ENCODE measurements at places on chromosomes 1 and 21. TPM values are rescaled to one million over a fixed set of nuclear protein-coding genes. Genes with fewer than 3 reads are reported as not detected.

DNA sequence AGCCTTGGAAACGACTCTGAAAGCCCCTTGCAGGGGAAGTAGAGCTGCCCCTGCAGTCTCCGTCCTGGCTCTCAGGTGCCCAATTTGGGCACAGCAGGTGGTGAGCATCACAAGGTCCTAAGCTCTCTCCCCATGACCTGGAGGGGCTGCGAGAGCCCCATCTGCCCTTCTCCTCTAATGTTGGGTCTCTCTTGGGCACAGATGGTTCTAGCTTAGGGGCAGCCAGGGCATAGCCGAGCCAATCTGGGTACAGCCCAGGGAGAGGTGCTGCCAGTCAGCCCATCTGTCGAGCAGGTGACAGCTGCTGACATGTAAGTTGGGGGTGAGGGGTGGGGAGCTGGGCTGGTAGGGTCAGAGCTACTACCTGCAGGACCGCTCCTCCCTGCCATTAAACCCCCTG is 50.7 kb downstream of the SYT2 start:
- no peak for DNase-seq

FRRS1 gene
- 1.5 TPM for total RNA-seq

DNA sequence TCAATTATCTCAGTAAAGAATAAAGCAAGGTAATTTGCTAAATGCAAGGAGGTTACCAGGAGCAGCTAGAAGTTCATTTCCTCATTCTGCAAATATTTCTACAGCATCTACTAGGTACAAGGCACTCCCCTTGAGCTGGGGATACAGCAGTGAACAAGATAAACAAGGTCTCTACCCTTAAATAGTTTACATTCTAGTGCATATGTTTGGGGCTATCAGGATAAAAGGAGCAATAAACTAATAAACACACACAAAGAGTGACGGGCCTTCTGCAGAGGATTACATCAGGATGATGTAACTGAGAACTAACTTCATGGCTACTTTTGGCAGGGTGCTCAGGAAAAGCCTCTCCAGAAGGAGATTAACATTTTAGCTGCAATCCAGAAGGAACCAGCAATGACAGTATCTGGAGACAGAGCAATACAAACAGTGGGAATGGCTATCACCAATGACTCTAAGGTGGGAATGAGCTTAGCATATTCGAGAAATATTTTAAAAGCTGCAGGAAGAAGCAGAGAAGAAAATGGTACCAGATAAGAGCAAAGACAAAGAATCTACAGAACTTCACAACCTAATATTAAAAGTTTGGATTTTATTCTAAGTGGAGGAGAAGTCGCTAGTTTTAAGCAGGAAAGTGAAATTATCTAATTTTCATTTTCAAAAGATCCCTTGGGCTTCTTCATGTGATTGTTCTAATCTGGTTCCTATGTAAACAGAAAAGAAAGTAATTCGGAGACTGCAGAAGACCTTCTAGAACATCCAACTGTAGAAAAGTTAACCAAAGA is 25.8 kb downstream of the TP53BP2 start:
- DNase-seq: no peak

- no peak for DNase-seq
Observed at GRCh38 chr1:23254584-23254983, 37.3 kb upstream of the HTR1D start.
